Cerebellar nuclear complex (tissue), 1 donor: ENCODE measurements at places on chromosomes 1 and 21.

DNA sequence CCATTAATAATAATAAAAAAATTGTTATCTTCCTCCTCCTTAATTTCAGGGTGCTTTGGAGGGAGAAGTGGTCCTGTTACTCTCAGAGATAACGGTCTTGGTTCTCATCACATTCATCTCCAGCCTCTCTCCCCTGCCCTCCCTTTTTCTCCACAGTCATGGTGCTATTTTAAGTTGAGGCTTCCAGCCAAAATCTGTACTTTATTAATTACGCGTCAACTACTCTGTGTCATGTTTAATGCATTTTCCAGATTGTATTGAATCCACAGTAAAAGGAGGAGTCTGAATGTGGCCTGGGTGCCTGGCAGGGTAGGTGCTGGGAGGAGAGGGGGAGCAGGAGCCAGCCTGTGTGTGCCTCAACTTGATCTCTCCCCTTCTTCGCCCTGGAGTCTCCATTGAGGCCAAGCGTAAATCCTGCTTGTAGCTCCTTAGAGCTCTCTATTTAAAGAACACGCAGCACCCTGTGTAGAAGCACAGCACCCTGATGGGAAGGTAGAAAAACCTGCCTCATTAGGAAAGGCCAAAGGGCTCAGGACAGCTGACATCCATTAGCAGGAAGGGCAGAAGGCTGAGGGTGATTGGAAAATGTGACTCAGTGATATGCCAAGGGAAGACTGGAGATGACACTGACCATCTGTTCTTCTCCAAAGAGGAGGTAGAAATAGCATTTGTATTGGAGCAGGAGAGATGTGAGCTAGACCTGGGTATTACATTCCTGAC lies 82.4 kb downstream of the PLXNA2 start:
- peak; percentile 94 for DNase-seq

- DNase-seq: no peak
Measured at GRCh38 chr1:9024837-9025236, 1.4 kb downstream of the SLC2A7 start.

- no peak for DNase-seq
Measured at GRCh38 chr1:155966135-155966534, 12.2 kb downstream of the ARHGEF2 start.

- no peak for DNase-seq
Measured at GRCh38 chr1:81358151-81358550, 442.6 kb upstream of the ADGRL2 start.
